ENCODE measurements at places on chromosomes 2 and 18. TPM values are rescaled to one million over a fixed set of nuclear protein-coding genes. Genes with fewer than 3 reads are reported as not detected.

KIF5C gene
- total RNA-seq: under 0.01 TPM

TFCP2L1 gene
- total RNA-seq: 16.7 TPM

ABCG5 gene
- not detected for total RNA-seq

COL4A4 gene
- under 0.01 TPM for total RNA-seq

CXCR2 gene
- total RNA-seq: not detected

CPO gene
- not detected for total RNA-seq

LAPTM4A gene
- total RNA-seq: 76.1 TPM

PIEZO2 gene
- total RNA-seq: not detected

C1QL2 gene
- total RNA-seq: not detected

ARHGAP28 gene
- 0.99 TPM for total RNA-seq

TSPYL6 gene
- not detected for total RNA-seq

All from hair follicular keratinocyte (primary cell).